CD4-positive, alpha-beta T cell treated with Interleukin-1 beta for 1 hour (primary cell): ENCODE measurements at places on chromosomes 2 and 18.

- no peak for DNase-seq
Measured at GRCh38 chr2:17245906-17246305, 272.3 kb downstream of the RAD51AP2 start.

GRCh38 chr2:236590846-236591245, 21.2 kb downstream of the ACKR3 start:
- DNase-seq: no peak

- DNase-seq: no peak
Measured at GRCh38 chr18:68342039-68342659, 372.8 kb downstream of the TMX3 start.

- DNase-seq: peak; percentile 50
Measured at GRCh38 chr2:20650393-20650876, 463 bp downstream of the HS1BP3 start.

DNA sequence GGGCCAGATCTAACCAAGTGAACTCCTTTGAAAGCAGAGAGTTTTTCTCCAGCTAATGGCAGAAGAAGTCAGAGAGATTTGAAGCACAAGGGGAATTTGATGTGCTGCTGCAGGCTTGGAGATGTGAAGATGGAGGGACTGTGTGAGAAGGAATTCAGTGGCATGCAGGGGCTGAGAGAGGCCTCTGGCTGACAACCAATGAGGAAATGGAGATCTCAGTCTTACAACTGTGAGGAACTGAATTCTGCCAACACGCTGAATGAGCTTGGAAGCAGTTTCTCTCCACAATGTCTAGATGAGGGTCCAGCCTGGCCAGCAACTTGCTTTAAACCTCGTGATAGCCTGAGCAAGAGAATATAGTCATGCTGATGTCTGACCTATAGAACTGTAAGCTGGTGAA, 224.1 kb upstream of the DPP10 start:
- no peak for DNase-seq

DNA sequence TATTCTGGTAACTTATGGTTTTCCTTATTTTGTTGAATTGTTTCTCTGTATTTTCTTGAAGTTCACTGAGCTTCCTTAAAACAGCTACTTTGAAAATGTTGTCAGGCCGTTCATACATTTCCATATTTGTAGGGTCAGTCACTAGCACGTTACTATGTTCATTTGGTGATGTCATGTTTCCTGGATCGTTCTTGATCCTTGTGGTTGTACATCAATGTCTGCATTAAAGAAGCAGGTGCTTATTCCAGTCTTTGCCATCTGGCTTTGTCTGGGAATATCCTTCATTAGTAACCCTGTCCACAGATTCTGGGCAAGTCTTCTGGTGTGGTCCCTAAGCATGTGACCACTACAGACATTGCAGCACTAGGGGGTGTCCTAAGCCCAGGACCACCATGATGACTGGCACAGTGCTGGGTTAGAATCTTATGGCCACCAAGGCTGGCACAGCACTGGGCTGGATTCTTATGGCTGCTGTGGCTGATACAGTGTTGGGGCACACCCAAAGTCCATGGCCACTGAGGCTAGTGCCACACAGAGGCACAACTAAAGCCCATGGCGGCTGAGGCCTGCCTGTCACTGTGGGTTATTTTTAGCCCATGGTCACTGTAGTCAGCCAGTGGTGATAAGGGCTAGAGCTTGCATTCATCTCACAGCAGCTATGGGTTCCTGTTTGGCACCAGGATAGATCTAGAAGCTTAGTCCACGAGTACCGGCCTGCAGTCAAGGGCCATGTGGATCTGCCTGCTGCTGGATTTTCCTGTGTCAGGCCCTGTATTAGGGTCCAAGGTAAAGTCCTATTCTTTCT, 13.2 kb downstream of the VWA3B start:
- no peak for DNase-seq

GRCh38 chr18:59306640-59307039, 11.8 kb downstream of the CPLX4 start:
- no peak for DNase-seq

DNA sequence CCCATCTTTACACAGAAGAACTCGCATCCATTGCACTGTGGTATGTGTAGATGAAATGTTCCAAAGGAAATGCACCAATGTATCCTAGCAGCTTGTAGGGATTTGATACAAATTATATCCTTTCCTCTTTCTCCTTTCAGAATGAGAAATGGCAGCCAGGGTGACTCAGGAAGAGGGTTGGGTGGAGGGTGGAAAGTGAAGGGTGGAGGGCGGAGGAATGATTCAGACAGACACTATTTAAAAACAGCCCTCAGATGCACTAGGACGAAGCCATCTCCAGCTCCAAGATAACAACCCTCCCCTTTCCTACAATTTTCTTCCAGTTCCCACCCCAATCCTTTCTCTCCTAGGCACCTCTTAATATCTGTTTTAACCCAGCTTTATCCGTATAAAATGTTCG, 96.2 kb upstream of the STK39 start:
- DNase-seq: no peak

DNA sequence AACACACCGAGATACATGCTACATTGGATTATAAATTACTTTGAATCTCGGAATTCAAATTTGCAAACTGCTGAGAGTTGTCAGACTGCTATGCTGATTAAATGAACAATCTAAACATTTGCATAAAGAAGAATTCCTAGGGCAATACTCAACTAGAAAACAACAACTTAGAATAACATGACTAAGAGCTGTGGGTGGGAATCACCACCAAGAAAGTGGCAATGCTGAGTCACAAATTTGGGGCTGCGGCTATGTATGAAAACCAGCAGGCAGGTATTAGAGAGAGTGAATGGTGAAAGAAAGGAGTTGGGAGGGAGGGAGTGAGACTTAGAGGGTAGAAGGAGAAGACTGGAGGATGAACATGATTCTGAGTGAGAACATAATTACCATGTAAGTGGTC, 559.5 kb downstream of the PIK3C3 start:
- no peak for DNase-seq

DNA sequence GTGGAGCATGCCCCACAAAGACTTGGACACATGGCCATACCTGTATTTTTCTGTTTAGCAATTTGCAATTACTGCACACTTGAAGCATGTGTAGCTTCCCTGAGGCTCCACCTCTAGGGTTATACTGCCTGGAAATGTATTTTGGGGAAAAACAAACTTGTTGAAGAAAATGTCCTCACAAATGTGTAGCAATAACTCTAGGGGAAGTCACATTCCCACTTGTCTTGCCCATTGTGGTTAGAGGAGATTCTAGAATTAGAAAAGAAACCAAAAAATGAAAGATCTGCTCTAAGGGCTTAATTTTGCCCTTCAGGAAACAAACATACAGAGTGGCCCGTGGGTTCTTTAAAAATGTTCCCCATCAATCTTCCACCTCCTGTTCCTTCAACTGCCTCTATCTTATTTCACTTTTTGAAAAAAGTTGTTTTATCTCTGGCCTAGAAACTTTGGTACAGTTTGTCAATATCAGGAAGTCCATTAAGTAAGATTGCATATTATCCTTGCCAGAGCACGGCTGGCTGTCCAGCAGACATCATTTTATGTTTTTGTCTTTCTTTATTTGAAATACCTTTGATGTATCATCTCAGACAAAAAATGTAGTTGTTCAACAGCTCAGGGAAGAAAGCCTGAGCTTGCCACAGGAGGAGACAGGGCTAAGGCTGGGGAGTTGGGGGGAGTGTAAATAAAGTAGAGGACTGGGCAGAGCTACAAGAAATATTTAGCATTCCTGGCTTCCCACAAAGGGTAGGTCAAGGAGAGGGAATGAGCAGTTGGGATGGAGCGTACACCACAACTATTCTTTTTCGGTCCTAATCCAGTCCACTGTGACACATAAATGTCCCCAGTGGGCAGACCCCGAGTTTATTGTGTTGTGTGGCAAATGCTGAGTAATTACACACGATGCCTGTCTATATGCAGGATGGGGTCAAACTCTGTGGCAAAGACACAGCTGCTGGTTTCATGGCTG, 96.8 kb upstream of the CDC42EP3 start:
- no peak for DNase-seq
